ENCODE measurements at places on chromosomes 5 and 9. TPM values are rescaled to one million over a fixed set of nuclear protein-coding genes. Genes with fewer than 3 reads are reported as not detected.

- no peak for DNase-seq
Observed at GRCh38 chr5:140344683-140345423, 1.6 kb downstream of the HBEGF start.

GRCh38 chr5:150434464-150434863 is 15.1 kb downstream of the RPS14 start:
- no peak for DNase-seq

The OR1Q1 gene
- total RNA-seq: not detected

- DNase-seq: no peak
Observed at GRCh38 chr5:164336906-164337305, 831.5 kb downstream of the MAT2B start.

DNA sequence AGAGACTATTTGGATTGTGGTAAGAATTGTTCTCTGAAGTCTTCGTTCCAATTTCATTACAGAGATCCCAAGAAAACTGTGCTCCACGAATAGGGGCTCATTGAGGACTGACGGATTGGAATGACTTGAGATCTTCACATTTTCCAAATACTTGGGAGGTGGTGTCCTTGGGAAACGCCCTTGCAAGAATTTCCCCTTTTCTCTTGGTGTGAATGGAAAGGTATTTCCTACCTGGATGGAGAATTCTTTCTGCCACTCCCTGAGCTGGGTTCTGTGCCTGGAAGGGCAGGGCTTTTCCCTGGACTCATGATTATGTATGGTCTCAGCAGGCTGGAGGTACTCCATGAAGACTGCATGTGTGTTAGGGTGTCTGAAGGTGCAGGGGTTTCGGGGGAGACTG is 53.9 kb downstream of the SNX18 start:
- DNase-seq: no peak

GRCh38 chr5:167552356-167552755 is 739.1 kb upstream of the WWC1 start:
- DNase-seq: no peak

DNA sequence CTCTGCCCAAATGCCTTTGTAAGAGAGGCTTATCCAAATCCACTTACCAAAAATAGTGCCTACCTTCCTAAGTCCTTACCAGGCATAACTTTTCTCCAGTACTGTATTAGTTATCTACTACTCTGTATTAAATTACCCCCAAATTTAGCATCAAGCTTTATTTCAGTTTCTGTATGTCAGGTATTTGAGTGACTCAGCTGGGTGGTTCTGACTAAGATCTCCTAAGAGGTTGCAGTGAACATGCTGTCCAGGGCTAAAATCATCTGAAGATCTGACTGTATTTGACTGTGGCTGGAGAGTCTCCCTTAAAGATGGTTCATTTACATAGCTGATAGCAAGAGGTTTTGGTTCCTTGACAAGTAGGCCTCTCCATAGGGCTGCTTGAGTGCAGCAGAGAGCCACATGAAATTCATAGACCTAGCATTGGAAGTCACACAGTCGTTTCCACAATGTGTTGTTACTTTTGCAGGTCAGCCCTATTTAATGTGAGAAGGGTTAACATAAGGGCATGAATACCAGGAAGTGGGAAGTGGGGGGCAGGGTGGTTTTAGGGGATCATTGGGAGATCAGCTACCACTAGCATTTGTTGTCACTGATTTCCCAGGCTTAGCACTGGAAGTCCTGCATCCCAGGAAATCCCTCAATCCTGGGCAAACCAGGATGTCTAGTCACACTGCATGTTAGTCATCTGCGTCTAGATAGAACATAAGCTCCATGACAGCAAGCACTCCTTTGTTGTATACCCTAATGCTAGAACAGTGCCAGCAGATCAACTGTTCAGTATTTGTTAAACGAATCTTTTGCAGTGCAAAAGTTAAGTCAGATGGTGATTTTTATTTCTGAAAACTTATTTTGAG is 2.0 kb upstream of the ZNF622 start:
- DNase-seq: no peak

DNA sequence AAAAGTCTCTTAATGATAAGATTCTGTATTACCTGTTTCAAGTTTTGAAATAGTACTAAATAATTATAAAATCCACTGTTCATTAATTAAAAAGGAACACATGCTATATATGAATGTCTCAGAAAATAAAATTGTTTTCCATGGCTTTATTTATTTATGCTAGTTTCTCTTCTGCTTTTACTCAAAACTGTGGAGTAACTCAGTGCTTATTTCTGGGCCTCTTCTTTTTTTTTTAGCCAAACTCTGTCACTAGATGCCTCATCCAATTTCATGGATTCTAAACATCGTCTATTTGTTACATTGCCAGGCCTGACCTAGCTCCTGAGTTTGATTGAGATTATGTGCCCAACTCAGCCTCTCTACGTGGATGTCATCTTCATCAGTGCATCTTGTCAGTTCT is 1509.7 kb downstream of the MAT2B start:
- DNase-seq: no peak

The NME5 gene
- not detected for total RNA-seq

The HAPLN1 gene
- not detected for total RNA-seq

DNA sequence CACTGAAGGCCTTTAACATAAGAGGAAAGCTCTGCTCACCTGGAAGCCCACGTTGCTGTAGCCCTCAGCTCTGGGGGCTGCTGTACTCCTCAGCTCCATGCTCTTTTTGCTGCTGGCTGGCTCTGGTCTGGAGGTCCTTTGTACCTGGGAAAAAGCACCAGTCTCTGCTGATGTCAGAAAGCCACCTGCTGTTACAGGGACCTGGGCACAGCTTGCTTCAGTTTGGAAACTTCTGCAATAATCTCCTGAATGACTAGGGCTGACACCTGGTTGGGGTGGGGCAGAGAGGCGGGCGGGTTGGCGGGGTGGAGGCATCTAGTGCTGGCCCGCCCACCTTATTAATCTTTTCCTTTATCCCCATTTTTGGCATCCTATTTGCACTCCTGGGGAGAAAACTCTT is at the start of gene SLC28A3:
SLC28A3 (minus strand) TSS at position 224 of the 400 bp plus-strand sequence; CDS start at position 99, 125 bp downstream.
- no peak for DNase-seq

- DNase-seq: no peak
Observed at GRCh38 chr5:32017692-32018367, 156.3 kb downstream of the GOLPH3 start.

- peak; percentile 55 for DNase-seq
Observed at GRCh38 chr9:113682297-113682771, 193.8 kb upstream of the ZNF618 start.

The SOWAHA gene
- not detected for total RNA-seq

DNA sequence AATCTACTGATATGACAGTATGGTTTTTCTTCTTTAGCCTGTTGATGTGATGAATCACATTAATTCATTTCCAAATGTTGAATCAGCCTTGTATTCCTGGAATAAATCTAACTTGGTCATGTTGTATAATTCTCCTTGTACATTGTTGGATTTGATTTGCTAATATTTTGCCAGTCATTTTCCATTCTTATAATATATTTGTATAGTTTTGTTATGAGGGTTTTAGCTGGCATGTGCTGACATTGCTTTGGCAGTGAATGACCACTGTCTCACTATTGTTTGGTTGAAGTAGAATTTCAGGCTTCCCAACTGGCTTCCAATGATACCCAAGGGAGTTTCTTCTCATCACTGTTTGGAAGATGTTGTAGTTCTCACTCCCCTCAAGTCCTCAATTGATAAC is 983.0 kb upstream of the PTPRD start:
- DNase-seq: no peak

DNA sequence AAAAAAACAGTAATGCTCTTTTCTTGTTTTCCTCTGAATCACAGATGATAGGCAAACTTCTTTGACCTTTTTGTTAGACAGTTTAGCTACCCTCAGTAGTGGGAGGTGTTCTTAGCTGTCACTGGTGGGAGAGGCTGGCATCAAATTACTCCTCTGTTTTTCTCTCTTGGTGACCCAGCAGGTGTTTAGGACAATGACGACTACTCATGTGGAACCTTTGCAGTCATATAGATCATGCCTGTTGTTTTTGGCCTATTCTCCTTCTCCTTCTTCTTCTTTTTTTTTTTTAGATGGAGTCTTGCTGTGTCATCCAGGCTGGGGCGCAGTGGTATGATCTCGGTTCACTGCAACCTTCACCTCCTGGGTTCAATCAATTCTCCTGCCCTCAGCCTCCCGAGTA is 15.4 kb upstream of the NPR2 start:
- no peak for DNase-seq

- no peak for DNase-seq
Observed at GRCh38 chr5:126562823-126563222, 32.2 kb downstream of the ALDH7A1 start.

GRCh38 chr5:171315386-171315891 is 6.4 kb downstream of the TLX3 start:
- DNase-seq: peak; percentile 36

DNA sequence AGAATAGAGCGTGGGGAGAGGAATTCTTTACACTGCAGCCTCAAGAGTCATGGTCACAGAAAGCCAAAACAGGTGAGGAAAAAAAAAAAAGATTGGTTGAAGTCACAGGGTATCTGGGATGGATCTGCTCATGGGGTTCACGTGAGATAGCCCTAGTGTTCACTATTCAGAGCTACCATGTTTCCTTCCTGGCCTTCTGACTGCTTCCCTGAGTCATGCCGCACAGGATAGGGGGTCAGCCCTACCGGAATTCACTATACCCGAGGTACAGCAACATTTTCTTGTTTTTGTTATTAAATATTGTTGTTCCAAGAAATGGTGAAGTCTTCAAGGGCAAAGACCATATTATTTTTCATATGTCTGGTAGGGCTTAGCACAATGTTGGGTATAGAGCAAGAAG is 21.5 kb upstream of the MAN2A1 start:
- DNase-seq: no peak

GRCh38 chr9:4887556-4887955 is 94.8 kb downstream of the RCL1 start:
- no peak for DNase-seq

- no peak for DNase-seq
Observed at GRCh38 chr9:136055715-136056545, 39.2 kb downstream of the NACC2 start.

The TTC16 gene
- total RNA-seq: 5.3 TPM

DNA sequence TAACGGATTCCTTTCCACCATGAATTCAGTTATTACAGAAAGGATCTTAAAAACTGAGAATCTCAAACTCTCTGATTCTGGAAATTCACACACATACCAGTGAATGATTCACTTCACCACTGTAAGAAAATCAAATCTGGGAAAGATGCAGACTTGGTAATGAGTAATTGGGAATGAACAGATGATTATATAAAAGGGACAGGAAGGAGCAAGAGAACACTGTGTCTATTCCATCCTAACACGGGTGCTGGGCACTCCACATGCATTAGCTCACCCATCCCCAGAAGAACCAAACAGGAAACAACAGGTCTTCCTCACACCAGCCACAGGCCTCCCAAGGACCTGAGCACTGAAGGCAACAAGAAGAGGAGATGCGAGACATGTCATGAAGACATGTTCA is 74.8 kb upstream of the ZNF622 start:
- no peak for DNase-seq

DNA sequence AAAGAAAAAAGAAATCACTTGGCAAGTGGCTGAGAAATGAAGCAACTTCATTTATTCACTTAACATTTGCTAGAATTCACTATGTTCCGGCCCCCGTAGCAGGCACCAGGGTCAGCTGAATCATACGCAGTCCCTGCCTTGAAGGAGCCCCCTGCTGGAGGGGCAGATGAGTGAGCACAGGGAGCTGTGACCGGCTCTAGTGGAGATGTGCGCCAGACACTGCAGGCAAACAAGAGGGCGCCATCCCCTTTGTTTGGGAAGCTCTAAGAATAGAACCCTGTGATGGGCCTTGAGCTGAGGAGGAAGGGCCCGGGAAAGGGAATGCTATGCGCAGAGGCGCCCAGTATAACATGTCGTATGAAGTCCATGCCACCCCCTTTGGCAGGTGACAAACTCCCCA is 20.2 kb upstream of the RPL26L1 start:
- no peak for DNase-seq

DNA sequence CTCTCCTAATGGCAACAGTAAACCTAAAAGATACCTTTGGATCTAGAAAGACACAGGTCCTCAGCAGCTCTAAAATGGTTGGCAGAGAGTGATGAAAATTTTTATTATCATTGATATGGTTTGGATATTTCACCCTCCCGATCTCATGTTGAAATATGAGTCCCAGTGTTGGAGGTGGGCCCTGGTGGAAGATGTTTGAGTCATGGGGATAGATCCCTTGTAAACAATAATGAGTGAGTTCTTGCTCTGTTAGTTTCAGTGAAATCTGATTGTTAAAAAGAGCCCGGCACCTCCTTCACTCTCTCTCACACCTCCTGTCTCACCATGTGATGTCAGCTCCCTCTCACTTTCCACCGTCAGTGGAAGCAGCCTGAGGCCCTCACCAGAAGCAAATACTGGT is 117.7 kb downstream of the FRMD3 start:
- DNase-seq: no peak

The CCNJL gene
- not detected for total RNA-seq

The PDGFRB gene
- 41.5 TPM for total RNA-seq

DNA sequence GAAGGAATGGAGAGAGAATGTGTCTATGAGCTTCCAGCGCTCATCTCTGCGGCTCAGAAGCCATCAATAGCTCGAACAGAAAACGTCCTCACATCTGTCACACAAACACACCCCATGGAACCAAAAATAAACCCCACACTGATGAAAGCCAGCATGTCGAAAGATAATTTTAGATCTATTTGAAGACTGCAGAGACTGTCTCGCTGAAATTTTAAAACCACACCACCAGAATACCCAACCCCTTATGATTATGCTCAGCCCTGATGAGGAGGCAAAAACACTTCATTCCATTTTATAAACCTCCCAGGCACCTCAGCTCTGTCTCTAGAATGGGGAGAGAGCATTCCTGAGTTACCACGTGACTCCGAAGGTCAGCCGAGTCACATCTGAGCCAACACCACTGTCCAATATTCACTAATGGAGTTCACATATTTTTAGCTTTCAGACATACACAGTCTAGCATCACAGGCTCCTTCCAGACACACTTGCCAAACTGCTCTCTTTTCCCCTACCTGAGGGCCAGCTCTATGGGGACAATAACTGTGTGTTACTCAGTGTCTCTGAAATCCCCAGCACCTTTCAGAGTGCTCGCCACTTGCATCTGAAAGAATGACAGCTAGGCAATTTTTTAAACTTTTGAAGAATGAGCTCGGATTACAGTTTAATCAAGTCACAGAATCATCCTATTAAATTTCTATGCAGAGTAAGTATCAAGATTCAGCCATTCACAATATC is 63.2 kb downstream of the SERINC5 start:
- no peak for DNase-seq

The IQGAP2 gene
- total RNA-seq: 62.7 TPM

The SLC31A2 gene
- total RNA-seq: 3.4 TPM

DNA sequence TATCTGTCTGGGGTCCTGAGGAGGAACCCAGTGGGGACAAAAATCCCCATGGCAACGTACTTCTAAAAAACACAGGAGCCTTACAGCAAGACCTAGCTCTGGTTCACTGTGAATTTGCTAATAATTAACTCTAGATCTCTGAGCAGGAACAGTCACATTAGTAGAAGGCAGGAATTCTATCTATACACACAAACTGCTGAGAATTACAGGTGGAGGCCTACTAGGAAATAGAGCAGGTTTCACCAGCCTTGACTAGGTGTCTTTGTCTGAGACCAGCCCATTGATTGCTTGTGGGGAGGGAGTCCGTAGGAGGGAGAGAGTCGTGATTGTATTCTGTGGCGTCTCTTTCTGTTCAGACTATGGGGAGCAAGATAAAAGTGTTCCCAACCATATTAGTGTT is 44.8 kb downstream of the PRLR start:
- no peak for DNase-seq

Data from activated naive CD8-positive, alpha-beta T cell treated with anti-CD3 and anti-CD28 coated beads, Interleukin-2, amount 10 ng/mL, durations not matched to agents 7 days and 5 days (primary cell).